ENCODE measurements at places on chromosomes 13 and 19. TPM values are rescaled to one million over a fixed set of nuclear protein-coding genes. Genes with fewer than 3 reads are reported as not detected.

The ACP7 gene
- total RNA-seq, result not detected

The FEM1A gene
- 3.5 TPM for total RNA-seq

The FCAR gene
- total RNA-seq, result 0.62 TPM

The PEG3 gene
- total RNA-seq, result 0.19 TPM

Measured in motor neuron (in vitro differentiated cells).